ENCODE measurements at places on chromosomes 2 and 18. TPM values are rescaled to one million over a fixed set of nuclear protein-coding genes. Genes with fewer than 3 reads are reported as not detected.

INHBB gene
- 0.74 TPM for total RNA-seq

- DNase-seq = no peak
These were observed 3.8 kb downstream of the COL4A4 start for GRCh38 chr2:227160164-227160563.

DNA sequence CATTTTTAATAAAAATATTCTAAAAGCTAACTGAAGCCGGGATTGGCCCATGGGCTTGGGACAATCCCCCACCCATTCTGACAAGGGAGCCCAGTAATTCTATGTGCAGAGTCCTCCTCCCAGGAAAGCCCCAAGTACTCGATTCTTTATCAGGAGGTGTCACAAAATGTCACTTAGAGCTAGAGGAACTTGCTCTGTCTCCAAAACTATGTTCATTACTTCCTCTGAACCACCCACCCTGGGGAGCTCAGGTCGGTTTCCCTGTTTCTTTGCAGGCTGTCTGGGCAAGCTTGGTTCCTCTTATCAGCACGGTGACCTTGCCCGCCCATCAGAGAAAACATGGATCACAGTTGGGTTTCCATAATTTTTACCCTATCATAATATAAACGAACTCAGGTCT lies 430.6 kb upstream of the ID2 start:
- no peak for DNase-seq

- peak; percentile 26 for DNase-seq
These were observed 157.5 kb downstream of the CYP26B1 start for GRCh38 chr2:71990122-71990521.

GRCh38 chr2:160700021-160700814 lies 206.6 kb upstream of the RBMS1 start:
- no peak for DNase-seq

DNA sequence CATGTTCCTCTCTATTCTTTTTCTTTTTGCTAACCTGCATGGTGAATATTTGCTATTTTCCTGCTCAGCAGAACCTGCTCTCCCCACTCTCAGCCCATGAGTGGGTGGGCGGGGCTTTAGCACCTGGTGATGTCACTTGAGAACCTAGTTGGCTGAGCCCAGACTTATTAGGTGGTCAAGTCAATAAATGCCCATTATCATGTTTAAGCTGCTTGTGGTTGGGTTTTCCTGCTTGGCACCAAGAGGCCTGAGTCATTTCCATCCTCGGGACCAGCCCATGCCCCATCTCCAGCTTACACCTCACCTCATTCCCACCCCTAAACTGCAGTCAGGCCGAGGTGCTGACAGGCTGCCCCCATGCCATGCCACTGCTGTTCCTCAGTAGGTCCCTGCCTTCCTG lies 226.6 kb downstream of the ANKRD30B start:
- DNase-seq = peak; percentile 28

- DNase-seq = no peak
These were observed 5.4 kb upstream of the XIRP2 start for GRCh38 chr2:166882851-166883250.

TSPYL6 gene
- not detected for total RNA-seq

DNA sequence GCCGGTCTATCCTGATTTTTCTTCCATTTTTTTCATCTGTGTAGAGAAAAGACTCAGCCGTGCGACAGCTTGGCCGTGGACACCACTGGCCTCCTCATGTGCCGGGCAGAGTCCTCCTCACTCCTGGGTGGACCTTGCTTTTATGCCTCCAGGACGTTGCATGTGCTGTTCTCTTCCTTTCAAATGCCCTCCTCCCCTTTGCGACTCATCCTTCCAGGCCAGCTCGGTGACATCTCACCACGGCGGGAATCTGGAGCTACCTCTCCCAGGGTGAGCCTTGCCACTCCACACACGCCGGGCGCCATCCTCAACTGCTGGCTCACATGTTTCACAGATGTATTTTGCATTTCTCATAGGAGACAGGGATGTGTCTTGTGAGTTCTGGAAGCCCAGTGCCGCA lies 198.5 kb upstream of the HDAC4 start:
- no peak for DNase-seq

GRCh38 chr2:218785103-218785502 lies 3.2 kb downstream of the CYP27A1 start:
- no peak for DNase-seq

VWC2L gene
- not detected for total RNA-seq

GRCh38 chr18:74142252-74142651 lies 5.4 kb downstream of the FBXO15 start:
- no peak for DNase-seq

FAM161A gene
- 1.8 TPM for total RNA-seq

- DNase-seq = no peak
These were observed 33.2 kb upstream of the SP3 start for GRCh38 chr2:173998386-173998785.

- DNase-seq = no peak
These were observed 34.0 kb downstream of the ST6GAL2 start for GRCh38 chr2:106851881-106852501.

DNA sequence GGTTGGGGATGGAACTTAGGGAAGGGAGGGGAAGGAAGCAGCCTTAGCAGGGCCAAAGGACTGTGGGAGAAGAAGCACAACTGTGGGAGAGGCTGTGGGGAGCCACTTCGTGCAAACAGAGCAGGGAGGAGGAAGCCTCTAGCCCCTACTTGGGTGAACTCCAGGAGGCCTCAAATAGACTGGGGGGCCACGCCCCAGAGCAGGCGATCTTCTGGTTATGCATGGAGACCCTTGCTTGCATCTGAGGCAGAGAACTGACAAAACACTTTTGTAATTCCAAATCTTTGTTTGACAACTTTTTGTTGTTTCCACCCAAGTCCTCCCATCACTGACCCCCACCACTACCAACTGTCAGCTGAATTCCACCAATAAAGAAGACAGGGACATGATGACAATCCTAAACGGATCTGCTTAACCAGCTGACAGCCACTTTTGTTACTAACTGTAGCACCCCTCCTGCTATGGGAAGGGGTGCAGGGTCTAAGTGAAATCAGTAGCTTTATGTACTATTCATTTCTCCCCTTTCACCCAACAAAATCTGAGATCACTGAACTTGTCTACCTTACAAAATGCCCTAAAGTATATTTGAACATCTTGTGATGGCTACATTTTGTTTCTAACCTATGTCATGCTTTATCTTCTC lies 80.5 kb upstream of the CPO start:
- DNase-seq = no peak

VIT gene
- total RNA-seq = 16.9 TPM

SULT1C2 gene
- total RNA-seq = not detected

GRCh38 chr2:227780981-227781615 lies 32.5 kb upstream of the CCL20 start:
- peak; percentile 57 for DNase-seq

GRCh38 chr2:84876369-84876768 lies 4.5 kb downstream of the TRABD2A start:
- DNase-seq = peak; percentile 7

RASGRP3 gene
- 56.3 TPM for total RNA-seq

DNA sequence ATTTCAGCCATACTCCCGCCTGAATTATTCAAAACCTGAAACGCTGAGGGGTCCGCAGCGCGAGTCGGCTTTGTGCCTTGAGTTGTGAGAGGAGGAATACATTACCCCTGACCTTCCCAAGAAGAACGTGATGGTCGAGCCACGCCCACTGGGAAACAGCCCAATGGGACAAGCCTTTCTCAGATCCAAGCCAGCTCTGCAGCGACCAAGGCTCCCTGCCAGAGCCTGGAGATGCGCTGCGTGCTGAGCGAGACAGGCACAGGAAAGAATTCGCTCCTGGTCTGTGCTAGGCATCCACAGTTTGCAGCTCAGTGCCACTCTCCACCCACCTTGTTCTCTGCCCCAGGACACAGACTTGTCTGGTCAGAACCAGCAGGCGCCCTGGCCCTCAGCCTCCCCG lies 74.1 kb upstream of the GLI2 start:
- DNase-seq = peak; percentile 75

GRCh38 chr18:30748541-30748940 lies 294.0 kb downstream of the DSC3 start:
- no peak for DNase-seq

KCNS3 gene
- total RNA-seq = 3.7 TPM

KCTD18 gene
- total RNA-seq = 16.4 TPM

DNA sequence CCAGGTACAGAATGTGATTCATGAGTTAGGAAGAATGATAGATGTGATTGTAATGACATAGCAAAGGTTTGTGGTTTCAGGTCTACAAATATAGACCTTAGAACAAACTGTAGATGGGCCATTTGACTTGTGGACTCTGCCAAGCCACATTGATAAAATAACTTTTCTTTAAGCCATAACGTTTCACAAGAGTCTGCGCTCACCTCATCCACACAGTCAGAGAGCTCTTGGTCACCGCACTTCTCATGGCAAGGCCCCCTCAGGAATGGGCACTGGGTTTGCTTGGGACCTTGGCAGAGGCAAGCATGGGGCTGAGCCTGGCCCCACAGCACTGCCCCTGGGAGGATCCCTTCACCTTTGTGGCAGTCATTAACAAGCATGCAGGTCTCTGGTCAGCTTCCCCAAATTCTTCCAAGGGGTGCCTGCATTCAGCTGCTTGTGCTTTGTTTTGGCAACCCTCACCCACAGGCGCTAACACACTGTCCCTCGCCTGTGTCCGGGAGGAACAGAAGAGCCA lies 14.0 kb downstream of the ARMC9 start:
- no peak for DNase-seq

GRCh38 chr2:39243469-39244123 lies at the start of gene CDKL4:
Gene CDKL4 (minus strand): TSS chr2:39243970.
- no peak for DNase-seq

ALLC gene
- not detected for total RNA-seq

LINC00305 gene
- total RNA-seq = not detected

DNA sequence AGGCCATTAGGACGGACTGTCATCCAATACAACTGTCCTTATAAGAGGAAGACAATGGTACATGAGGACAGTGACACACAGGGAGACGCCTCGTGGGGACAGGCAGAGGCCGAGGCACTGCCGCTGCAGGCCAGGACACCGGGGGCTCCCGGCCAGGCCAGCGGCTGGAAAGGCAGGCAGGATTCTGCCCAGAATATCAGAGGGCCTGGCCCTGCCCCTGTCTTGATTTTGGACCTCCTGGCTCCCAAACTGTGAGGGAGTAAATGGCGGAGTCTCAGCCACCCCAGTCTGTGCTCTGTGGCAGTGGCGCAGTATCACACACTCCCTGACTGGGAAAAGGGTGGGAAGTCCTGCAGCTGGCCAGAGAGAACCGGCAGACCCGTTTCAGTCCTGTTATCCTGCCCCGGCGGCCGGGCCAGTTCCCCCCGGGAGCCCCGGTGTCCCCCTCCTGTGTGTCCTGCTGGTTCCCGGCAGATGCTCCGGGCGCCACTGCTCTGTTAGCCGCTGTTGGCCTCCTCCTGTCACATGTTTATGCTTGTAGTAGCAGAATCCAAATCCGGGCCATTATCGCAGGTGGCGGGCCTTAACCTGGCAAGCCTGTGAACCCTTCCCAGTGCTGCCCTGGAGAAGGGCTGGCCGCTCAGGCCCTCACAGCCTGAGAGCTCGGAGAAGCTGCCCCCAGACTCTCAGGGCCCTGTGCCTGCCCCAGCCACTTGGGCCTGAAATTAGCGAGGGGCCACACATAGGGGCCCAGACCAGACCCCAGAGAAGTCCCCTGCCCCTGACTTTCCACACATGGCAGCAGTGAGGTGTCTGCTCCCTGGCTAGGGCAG lies 31.4 kb upstream of the TAF1B start:
- DNase-seq = no peak

GRCh38 chr2:126828491-126828890 lies 70.2 kb upstream of the TEX51 start:
- no peak for DNase-seq

DNA sequence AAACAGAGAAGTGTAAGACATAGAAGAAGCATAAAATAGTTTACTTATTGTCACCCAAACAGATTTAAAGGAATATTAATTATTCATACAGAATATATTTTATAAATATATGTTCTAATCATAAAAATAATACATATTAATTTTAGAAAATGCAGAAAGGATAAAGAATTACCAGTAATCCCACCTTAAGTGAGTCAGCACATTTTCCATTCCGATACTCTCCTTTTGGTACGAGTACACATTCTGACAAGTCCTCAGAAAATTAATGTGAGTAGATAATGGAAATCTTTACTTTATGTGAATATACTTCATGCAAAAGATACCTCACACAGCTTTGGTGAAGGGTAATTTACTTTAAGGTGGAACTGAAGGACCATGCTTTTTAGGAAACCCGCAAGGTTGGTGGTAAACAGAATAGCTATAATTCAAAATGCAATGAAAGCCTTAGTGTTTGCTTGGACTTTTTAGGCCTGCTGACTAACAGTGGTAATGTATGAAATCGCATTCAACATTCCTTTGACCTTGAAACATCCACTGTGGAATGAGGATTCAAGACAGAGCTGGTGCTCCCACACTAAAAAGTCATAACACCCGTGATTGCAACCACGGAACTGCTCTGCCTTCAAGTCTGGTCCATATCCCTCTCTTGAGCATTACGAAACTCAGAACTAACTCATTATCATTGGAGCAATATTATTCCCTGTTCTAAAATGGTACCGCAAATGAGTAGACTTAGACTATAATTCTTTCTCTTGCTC lies 28.1 kb upstream of the HTR2B start:
- no peak for DNase-seq

DNA sequence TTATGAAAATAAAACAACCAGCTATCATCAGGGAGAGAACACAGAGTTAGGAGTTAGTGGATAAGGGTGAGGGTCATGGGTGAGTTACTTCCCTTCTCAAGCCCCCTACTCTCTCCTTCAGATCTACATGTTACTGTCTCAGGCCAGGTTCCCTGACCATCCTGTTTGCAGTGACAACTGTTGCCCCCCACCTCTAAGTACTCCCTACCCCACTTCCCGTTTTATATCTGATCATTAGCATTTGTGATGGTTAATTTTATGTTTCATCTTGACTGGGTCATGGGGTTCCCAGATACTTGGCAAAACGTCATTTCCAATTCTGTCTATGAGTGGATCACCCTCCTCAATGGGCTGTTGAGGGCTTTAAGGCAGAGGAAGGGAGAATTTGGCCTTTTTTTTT lies 32.8 kb upstream of the ATP8B1 start:
- DNase-seq = no peak

DNA sequence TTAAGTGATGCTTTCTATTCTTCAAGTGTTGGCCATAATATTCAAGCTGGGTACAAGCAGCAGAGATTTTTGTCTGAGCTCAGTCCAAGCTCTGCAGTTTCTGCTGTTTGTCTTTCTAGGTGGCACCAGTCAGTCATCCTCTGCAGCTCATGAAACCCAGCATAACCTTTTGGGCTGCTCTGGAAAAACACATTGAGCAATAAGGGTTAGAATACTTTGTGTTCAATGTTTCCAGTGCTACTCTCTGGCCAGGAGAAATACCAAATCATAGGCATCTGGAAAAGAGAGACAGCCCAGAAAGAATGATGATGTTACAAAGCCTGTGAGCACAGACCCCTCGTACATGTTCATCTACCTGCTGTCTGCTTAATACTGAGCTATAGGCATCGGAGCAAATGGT lies 19.5 kb upstream of the WIPF1 start:
- no peak for DNase-seq

GRCh38 chr2:120565095-120565460 lies 170.6 kb upstream of the GLI2 start:
- no peak for DNase-seq

- no peak for DNase-seq
These were observed 302.6 kb upstream of the SLC14A2 start for GRCh38 chr18:45312555-45313126.

GRCh38 chr2:86301711-86302202 lies 35.7 kb downstream of the REEP1 start:
- DNase-seq = no peak

IL36A gene
- total RNA-seq = not detected

Data from right atrium auricular region (tissue), 2 donors.